Suppressor macrophage treated with lipopolysaccharide for 4 hours (primary cell): ENCODE measurements at places on chromosomes 1 and 21.

DNA sequence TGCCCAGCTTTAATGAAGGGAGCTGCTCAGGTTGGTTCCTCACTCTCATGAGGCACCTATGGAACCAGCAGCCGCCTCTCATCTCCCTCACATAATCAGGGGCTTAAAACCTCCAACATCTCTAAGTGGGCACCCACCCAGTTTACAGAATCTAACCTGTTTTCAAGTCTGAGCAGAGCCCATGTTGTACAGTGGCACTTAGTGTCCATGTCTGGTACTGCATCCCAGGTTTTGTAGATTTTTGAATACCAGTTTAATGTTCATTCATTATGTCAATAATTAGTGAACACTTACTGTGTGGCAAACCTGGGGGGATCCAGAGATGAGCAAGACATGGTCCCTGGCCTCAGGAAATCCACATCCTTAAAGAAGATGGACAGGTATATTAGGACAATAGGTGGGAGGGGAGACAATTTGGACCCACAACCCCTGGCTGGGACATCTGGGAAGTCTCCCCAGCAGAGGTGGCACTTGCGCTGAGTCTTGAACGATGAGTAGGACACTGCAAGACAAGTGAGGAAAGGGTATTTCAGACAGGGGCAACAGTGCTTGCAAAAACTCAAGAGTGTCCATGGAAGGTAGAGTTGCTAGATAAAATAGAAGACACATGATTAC is 83.3 kb downstream of the LACTBL1 start:
- peak; percentile 28 for DNase-seq

DNA sequence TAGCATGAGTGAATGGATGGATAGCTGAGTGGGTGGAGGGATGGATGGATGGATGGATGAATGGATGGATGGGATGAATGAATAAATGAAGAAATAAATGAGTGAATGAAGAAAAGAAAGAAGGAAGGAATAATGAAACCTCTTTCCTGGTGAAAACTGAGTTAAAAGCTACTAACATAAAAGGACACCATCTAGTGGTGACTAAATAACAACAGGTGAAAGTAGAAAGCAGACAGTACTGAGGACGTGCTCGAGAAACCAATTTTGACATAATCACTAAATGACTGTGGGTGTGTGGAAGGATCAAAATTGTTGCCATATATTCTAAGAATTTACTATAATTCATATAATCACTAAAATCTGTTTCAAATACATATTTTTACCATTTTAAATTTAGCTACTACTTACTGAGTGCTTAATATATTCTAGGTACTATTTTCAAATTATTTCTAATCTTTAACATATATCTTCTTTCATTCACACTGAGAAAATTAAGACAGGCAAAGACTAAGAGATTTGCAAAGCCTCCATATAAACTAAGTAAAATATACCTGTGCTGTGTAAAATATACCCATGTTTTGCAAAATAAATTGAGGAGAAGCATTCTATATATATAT is 522.9 kb downstream of the LRRIQ3 start:
- DNase-seq: peak; percentile 19

DNA sequence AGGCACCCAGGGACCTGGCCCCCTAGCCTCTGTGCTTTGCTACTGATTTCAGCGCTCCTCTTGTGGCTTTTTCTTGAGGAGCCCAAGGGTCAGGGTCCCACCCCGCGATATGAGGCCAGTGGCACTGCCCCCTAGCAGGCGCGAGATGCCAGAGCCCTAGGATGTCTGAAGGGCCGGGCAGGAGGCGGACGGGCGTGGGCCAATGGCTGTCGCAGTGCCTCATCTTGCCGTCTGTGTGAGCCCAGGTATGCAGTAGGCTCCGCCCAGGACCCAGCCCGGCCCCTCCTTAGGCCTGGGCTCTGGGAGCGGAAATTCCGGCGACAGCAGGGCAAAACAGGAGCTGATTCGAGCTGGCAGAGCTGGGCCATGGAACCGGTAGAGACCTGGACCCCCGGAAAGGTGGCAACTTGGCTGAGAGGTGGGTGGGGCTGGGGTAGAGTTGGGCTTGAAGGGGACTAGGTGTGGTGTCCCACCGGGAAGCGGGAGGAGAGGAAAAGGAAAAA is at the start of gene CNKSR1:
Gene CNKSR1 (plus strand): TSS at position 310 of the 503 bp plus-strand sequence. CDS start 57 bp downstream, at position 367.
- DNase-seq: no peak

DNA sequence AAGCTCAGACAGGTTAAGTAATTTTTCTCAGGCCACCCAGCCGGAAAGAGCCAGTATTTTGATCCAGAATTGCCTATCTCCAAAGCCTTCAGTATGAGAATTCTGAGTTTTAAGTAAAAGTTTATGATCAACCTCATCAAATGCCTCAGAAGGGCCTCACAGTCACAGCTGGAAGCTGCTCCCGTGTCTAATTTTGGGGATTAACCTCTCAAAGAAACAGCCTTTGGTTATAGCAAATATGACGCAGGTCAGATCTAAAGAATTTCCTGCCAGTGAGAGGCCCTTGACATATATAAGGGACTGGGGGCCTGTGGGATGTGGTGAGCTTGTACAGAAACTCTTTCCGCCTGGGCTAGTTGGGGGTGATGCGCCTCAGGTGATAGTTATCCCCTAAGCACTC is 2.3 kb downstream of the EXTL1 start:
- DNase-seq: no peak

DNA sequence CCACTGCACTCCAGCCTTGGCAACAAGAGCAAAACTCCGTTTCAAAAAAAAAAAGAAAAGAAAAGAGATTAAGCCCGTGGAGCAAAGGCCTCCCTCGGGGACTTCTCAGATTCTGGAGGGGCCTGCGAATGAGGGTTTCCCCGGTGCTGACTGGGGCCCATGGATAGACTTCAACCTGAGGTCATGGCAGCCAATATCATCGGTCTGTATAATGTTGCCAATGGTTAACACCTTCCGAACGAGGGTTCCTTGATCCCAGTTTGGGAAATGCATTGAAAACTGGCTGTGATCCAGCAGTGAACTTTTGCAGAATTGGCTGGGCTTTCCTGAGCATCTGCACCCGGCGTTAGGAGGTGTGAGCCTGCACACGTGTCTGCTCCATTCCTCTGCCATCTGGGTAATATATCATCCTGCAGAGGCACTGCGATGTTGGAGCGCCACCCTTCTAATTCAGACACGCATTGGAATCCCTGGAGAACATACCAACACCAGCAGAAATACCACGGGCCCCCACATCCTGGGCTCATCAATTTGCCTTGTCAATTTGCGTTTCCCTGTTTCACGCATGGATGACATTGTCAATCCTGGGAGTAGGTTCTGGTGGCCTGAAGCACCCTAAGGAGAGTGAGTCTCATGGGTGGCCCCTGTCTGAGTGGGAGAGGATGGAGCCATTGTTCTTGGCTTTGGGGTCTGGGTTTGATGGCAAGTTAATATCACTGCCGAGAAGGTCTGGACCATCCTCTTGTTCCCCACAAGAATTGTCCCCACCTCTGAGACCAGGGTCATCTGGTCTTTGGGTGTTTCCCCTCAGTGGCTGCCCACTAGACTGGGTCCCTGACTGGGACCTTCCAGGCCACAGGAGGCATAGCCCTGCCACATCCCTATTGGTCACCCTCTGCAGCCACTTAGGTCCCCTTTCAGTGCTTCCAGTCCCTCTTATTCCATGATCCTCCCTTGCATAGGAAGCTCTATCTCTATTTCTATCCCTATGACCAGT is 441.0 kb downstream of the PTPRU start:
- DNase-seq: no peak

GRCh38 chr1:81899214-81899821 is 98.6 kb downstream of the ADGRL2 start:
- no peak for DNase-seq

GRCh38 chr21:41808094-41808493 is 41.2 kb upstream of the RIPK4 start:
- DNase-seq: no peak

DNA sequence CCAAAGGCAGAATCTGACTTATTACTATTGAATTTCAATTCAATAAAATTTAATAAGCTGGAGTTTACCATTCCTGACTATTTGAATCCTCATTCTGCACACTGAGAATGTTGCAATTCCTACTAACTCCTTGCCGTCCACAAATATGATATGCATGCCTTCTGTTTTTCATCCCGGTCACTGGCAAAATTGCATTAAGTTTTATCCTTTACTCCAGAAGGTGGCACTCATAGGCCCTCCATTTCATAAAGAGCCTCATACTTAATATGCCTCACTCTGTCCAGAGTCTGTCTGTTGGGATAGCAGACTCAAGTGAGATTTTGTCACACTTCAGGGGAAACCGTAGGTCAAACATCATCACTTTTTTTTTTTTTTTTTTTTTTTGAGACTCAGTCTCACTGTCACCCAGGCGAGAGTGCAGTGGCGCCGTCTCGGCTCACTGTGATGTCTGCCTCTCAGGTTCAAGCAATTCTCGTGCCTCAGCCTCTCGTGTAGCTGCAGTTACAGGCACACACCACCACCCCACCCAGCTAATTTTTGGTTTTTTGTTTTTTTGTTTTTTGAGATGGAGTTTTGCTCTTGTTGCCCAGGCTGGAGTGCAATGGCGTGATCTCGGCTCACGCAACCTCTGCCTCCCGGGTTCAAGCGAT is 27.3 kb downstream of the F11R start:
- peak; percentile 51 for DNase-seq

DNA sequence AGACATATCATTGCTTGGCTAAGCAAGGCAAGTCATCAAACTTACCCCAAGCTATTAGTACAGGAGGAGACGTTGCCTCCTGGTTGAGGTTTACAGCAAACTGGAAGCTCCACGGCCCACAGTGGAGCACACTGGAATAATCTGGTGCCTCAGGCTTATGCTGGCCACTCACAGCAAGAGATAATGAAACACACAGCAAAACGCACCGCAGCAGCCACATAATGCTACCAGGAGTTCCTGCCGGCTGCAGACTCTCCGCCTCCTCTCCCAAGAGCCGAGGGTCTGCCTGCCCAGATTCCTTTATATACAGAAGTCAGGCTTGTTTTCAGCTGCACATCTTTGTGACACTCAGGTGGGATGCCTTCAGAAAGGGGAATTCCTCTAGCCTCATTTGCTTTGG is 306 bp downstream of the ZP4 start:
- DNase-seq: no peak

- DNase-seq: peak; percentile 74
Measured at GRCh38 chr1:36411674-36412648, 14.3 kb upstream of the LSM10 start.

DNA sequence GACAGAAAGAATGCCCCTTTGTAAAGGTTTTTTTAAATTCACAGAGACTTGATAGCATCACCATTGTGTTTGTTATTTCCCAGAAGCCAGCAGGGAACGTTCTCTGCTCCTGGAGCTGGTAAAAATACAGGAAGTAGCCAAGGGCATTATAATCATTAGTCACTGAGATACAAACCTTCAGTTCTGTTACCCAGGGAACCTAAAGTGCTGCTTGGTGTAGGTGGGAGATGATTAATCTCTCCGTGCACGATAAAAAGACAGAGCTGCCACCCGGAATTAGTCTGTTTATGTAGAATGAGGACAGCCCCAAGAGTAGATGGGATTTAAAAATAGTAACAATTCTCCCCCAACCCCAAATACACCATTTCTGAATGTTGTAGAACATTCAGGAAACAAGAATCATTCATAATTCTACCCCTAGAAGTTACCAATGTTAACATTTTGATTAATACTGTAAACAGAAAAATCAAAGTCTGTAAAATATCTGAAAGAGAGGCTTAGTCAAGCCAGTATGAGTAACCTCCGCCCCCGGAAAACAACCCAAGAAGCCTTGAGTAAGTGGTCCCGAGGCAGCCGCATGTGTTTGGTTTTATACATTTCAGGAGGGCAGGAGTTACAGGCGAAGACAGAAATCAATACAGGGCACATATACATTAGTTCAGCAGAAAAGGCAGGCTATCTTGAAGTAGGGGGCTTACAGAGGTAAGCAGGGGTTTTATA is 45.3 kb upstream of the CTBS start:
- DNase-seq: peak; percentile 81

DNA sequence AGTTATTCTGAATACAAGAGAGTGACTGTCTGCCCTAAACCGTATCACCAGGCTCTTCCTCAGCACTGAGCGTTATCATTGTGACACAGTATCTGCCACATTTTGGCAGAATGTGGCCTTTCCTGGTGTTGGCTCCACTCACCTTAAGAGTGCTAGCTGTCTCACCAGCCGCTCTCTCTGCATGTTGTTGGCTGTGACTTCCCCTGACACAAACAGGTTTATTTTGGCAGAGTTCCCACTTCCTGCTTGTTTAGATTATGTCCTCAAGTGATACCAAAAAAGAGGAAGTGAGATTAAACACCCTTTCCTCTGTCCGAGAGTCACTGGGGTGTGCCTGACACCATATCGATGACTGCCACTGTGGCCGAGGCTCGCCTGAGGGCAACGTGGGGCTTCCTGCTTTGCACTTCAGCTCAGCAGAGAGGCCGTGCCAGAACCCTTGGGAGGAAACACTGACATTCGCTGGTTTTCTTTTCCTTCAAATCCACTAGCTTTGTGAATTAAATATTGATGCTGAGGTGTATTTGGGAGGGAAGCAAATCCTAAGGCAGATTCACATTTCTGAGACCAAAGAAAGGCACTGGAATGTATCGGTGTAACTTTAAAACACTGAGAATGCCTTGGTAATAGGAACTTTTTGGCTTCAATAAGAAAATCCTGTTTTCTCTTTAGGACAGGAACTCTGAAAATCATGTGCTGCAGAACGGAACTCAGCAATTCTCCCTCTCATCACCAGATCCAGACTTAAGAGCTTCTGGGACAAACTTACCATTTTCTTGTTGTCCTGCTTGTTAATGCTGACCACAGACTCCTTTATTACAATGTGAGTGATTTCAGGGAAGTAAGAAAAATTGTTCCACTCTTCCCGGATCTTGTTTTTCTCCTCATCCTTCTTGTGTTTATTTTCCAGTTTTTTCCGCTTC is 102.1 kb downstream of the JAK1 start:
- DNase-seq: peak; percentile 96

DNA sequence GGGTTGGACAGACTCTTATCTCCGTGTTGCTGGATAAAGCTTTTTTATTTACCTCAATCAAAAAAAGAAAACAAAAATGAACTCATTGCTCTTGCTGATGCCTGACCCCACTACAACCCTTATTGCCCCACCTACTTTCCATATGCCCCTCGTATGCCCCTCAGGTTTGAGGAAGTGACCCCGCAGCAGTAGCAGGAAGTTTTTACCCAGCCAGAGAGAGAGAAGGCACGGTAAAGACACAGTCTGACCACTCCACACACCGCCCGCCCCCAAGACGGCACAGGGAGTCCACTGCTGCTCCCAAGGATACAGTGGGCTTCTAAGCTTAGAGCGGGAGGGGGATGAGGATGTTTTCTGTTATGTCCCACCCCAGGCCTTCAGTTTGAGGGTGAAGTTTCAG is 9.8 kb downstream of the PLEKHO1 start:
- peak; percentile 81 for DNase-seq

GRCh38 chr21:43991447-43991991 is 20.6 kb upstream of the TRAPPC10 start:
- no peak for DNase-seq

GRCh38 chr1:48916130-48917069 is 139.7 kb upstream of the BEND5 start:
- peak; percentile 4 for DNase-seq

GRCh38 chr1:2506007-2506860 is 20.2 kb downstream of the PANK4 start:
- no peak for DNase-seq

DNA sequence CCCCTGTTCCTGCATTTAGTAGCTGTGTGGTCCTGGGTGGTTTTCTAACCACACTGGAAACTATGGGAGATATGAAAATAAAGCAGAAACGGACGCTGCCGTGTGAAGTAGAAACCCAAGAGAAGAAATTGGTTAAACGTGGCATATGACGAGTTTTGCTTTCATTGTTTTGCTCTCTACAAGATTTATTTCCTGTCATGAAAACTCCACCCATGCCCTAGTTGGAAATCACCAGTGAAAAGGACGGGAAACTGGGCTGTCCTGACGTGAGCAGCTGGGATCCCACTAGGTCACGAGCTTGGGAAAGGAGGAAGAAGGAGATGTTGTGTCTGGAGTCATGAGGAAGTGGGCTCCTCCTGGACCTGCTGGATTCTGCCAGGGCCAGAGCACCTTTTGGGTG is 120.8 kb upstream of the GADD45A start:
- peak; percentile 42 for DNase-seq
